Activated CD8-positive, alpha-beta memory T cell treated with anti-CD3 and anti-CD28 coated beads for 48 hours (primary cell): ENCODE measurements at places on chromosomes 2 and 18.

- no peak for DNase-seq
These were observed 410.8 kb upstream of the POU3F3 start for GRCh38 chr2:104443145-104443544.

GRCh38 chr2:204931562-204931961 is 386.3 kb downstream of the PARD3B start:
- no peak for DNase-seq

GRCh38 chr2:69518841-69519240 is 81.6 kb upstream of the NFU1 start:
- no peak for DNase-seq

- DNase-seq = no peak
These were observed 123.3 kb downstream of the NCK2 start for GRCh38 chr2:105868060-105868459.

- no peak for DNase-seq
These were observed 106.2 kb upstream of the RNF152 start for GRCh38 chr18:61998957-61999356.

DNA sequence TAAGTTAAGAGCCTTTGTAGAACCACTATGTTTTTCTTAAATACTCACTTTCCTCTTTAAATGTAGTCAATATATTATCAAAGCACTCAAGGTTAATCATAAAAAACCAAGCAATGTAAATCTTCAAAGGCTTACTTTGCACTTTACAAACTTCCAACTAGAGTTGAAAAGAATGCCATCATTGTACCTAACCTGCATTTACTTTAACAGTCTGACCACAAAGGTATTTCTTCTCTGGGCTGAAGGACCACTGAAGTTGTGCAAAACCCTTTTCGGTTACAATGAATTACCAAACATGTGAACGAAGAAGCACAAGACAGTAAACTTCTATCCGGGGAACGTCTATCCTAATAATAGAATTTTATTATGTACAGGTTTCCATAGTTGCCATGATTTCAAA is 3.0 kb downstream of the HNRNPLL start:
- no peak for DNase-seq

DNA sequence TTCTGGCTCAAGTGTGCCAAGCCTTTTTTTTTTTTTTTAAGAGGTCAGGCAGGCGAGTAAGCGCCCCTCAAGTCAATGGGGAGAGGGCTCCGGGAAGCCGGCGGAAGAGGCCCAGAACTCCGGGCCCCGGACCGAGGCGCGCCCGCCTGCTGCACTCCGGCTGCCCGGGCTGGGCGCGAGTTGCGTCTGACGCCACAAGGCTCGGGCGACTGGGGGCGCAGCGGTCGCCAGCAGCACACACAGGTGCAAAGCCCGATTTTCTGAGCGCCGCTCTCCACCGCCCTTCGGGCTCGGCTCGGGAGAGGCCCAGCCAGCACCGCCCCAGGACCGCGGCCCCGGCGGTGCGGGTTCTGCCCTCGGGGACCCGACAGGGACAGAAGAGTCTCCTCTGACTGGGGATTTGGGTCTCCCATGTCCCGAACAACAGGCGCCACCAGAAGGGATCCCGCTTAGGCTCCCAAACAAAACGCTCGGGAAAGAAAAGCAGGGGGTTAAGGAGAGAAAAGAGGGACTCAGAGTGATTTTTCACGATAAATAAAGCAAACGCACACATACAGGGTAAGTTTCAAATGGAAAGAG is 787 bp downstream of the ERBB4 start:
- DNase-seq = no peak

DNA sequence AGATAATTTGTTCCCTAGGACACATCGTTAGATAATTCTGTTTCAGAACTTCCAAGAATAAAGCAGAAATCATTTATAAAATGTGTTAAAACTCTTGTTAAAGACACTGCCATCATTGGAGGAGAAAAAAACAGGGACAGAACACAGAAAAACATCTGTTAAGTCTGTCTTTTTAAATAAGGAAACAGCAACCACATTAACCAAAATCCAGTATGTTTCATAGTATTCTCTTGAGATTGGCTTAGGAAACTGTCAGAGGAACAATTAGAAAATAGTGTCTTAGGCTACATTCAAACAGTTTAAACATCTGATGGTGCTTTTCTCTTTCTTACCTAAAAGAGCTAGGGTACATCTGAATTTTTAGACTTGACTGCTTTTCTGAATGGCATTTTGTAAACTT is 81.6 kb downstream of the PMS1 start:
- DNase-seq = no peak

DNA sequence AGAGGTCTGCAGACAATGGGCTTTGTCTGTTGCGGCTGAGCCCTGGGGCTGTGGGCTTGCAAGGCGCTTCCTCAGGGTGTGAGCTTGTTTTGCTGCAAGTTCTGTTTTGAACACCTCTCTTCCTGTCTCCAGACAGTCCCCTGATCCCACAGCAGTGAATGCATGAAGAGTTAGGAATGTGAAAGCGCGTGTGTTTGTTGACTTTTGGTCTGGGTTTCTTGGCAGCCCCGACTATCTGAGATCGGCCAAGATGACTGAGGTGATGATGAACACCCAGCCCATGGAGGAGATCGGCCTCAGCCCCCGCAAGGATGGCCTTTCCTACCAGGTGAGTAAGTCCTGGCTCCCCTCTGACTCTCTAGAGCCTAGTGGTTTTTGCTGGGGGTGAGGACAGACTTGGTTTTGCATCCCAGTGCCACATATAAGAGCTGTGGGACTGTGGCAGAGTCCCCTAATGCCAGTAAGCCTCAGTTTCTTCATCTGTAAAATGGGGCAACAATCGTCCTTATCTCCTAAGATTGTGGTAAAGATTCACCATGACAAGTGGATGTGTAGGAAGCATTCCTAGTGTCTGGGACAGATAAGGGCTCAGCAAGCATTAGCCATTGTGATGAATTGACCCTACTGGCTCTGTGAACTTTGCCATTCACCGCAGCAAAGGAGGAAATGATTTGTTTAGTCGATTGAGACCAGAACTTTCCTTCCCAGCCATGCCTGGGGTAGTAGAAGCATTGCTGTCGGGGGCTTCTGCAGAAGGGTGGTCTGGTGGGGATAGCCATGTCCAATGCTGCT is 3.0 kb downstream of the LBH start:
- no peak for DNase-seq

DNA sequence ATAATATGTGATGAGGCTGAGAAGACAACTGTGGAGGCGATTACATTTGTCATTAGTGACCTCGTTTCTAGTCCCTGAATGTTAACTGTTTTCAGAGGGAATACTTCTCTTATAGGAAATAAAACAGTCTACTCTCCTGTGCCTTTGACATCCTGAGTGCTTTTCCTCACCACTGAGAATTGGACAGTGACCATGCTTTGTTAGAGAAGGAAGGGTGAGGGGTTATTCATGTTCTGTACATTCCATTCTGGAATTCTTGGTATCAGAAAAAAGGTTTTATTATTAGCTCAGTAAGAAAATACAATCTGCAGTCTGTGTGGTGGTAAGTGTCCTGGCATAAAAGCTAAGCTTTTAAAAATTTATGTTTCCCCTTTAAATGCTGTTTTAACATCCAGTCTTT is 58.8 kb downstream of the PARD3B start:
- DNase-seq = no peak

DNA sequence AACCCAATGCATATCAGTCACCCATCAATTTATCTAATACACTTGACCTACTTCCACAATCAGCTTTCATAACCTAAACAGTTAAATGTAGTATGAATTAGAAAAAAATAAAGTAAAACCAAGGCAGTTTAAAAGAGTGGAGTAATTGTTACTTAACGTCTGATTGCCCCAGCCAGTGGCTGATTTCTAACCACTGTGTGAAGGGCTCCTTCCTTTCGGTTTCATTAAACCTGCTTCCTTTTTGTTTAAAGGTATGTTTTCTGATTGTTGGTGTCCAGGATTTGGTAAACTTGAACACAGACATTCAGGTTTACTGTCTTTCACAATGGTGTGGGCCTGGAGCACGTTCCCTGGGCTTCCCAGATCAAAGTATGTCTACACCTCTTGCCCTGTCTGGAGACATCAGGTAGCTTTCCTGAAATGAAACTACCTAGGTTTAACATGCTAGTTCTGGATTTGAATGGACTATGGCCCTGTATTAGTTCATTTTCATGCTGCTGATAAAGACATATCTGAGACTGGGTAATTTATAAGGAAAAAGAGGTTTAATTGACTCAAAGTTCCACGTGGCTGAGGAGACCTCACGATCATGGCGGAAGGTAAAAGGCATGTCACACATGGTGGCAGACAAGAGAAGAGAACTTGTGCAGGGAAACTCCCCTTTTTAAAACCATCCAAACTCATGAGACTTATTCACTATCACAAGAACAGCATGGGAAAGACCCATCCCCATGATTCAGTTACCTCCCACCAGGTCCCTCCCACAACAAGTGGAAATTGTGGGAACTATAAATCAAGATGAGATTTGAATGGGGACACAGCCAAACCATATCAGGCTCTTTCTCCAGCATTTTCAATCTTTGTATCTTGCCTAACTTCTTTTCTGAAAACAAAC is 605.2 kb upstream of the ID2 start:
- no peak for DNase-seq

DNA sequence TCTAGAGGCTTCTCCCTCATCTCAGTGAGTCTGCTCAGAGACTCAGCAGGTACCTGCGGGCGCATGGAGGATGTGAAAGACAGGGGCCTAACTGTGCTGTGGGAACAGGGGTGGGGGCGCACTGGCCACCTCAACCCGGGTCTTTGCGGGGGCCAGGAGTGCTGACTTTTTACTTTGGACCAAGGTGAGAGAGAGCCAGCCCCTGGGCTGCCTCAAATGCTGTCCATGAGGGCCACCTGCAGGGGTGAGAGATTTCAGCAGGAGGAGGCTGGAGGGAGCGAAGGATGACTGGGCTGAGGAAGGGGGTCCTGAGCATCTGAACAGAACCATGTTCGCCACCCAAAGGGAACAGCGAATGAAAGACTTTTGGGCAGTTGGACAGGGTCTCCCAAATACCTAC is 129.4 kb downstream of the TNS1 start:
- no peak for DNase-seq

DNA sequence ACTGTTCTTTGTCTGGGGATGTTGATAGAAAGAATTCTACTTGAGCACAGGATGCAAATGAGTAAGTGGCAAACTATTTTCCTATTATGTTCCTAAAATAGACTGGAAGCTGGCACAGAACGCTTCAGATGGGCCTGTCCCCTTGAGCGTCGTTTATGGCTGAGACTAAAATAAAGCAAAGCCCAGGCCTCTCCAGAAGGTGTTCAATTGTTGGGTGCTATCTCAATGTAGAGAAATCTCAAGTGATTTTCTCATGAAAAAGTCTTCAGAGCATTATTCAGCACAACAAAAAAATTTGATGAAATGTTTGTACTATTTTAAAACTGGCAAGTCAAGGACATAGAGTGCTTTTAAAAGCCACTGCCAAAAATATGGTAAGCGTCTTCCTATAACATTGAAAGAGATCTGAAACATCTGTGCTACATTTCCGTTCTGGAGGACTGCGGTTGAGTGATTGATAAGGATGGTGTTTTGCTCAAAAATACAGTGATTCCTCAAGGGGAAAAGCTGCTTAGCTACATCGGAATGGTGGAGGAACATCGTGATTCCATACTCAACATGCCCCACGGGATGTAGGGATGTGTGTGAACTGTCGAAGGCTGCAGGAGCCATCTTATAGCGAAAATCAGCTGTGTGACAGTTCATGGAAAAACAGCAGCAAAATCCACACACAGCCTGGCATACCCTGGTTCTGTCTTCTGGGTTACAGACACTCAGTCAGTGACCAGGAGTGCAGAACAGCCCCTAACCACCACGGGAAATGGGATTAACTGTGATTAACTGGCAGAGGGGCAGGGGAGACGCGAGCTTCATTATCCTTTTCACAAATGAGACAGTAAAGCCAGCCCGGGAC is 10.4 kb upstream of the LRRFIP1 start:
- DNase-seq = no peak

DNA sequence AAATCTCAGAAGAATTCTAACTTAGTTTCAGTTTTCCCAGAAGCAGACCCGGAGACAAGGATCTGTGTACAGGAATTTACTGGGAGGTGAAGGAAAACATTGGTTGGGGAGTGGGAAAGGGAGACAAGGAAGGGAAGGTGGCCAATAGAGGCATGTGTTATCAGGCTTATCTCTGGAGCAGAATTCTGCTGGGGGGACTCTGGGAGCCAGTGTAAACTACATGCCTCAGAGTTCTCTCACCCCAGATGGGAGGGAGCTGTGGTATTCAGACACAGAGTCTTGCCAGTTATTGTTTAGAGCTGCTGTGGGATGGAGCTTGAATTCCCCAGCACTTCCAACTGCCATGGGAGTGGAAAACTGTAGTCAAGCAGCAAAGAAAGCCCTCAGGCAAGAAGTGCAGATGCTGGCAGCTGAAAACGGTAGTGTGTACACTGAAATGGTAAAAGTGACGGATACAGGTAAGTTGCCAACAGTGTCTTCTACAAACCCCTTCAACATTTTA is 19.0 kb downstream of the DNPEP start:
- DNase-seq = no peak

GRCh38 chr2:22854588-22854987 is 530.4 kb upstream of the KLHL29 start:
- no peak for DNase-seq

- no peak for DNase-seq
These were observed 278.4 kb upstream of the SPRED2 start for GRCh38 chr2:65710779-65711295.

GRCh38 chr2:100194951-100195350 is 52.6 kb upstream of the AFF3 start:
- DNase-seq = no peak

GRCh38 chr2:11109002-11109401 is 46.3 kb upstream of the SLC66A3 start:
- no peak for DNase-seq

- no peak for DNase-seq
These were observed 277.7 kb downstream of the RND3 start for GRCh38 chr2:150209746-150210145.

- DNase-seq = no peak
These were observed 8.9 kb upstream of the REL start for GRCh38 chr2:60872510-60872928.

DNA sequence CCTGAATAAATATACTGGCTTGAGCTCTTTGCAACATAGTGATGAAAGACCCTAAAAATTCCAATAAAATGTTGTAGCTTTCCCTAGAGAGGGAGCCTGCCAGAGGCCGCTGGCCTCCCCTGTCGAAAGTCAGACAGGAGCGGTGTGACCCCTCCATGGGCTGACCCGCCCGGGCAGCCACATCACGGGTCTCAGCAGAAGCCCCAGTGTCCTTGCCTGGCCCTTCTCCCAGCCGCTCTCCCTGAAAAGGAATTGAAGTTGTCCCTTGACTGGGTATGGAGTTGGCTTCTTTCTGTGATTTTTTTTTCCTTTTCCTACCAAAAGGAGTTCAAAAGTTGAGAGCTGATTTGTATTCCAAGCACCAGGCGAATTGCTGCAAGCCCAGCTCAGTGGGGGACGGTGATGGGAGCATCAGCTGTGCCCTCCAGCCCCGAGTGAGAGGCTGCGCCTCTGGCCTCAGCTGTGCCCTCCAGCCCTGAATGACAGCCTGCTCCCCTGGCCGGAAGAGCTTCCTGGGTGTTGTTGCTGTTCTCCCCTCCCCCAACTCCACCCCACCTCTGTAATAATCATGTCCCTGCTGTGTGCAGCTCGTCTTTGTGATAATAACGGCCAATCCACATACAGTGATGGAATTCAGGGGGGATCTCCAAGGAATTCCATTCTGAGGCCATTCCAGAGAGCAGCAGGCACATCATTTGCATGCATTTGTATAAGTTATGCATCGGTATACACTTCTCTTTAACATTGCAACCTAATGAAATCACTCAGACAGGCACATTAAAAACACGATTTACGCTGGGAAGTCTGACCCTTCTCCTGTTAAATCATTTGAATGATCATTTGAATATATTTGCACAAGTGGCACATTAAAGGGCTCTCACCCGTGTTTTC is 501.0 kb downstream of the EIPR1 start:
- DNase-seq = no peak

GRCh38 chr2:134705861-134706586 is 12.8 kb downstream of the TMEM163 start:
- no peak for DNase-seq
